ENCODE measurements at places on chromosomes 12 and 14. TPM values are rescaled to one million over a fixed set of nuclear protein-coding genes. Genes with fewer than 3 reads are reported as not detected.

Gene DLK1
- 2.8 TPM for polyA plus RNA-seq

Gene GPR84
- 0.18 TPM for polyA plus RNA-seq

Gene DRAM1
- polyA plus RNA-seq = 24.7 TPM

DNA sequence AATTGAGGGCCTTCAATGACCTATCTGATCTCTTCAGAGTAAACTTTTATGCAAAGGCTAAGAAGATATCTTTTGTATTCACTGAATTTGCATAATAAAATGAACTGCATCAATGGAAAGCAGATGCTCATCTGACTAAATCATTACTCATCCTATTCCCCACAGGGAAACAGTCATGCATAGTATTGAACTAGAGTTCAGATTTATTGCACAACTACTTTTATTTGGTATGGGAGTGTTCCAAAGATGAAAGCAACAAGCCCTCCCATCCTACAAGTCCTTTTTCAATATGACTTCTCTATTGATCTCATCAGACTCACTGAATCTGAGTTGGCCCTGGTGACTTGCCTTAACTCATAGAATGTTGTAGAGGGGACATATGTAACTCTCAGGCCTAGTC lies 159.8 kb downstream of the KITLG start:
- no peak for DNase-seq

GRCh38 chr14:91170504-91171121 lies 56.7 kb downstream of the DGLUCY start:
- peak; percentile 35 for DNase-seq

Gene HOXC6
- 5.7 TPM for polyA plus RNA-seq

Gene CFAP73
- 3.2 TPM for polyA plus RNA-seq

DNA sequence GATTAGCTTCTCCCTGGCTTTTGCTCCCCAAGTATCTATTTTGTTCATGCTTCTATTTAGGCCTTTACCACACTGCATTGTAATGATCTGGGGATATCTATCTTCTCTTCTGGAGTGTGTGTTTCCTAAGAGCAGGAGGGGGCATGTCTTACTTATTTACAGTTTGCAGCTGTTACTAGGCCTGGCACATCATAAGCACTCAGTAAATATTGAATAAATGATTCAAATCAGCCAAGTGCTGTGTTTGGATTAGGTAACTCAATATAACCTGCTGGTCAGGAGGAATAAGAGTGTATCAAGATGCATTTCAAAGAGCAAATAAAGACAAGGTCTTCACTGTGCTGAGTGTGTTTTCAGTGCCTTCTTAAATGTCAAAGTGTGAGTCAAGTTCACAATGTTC lies 186.1 kb downstream of the FOXG1 start:
- no peak for DNase-seq

Gene A2M
- 2,366 TPM for polyA plus RNA-seq

- no peak for DNase-seq
Observed at GRCh38 chr14:71589609-71590008, 342.6 kb upstream of the RGS6 start.

Gene HOXC4
- polyA plus RNA-seq = 3.1 TPM

GRCh38 chr12:78087363-78087675 lies 256.6 kb downstream of the NAV3 start:
- no peak for DNase-seq

DNA sequence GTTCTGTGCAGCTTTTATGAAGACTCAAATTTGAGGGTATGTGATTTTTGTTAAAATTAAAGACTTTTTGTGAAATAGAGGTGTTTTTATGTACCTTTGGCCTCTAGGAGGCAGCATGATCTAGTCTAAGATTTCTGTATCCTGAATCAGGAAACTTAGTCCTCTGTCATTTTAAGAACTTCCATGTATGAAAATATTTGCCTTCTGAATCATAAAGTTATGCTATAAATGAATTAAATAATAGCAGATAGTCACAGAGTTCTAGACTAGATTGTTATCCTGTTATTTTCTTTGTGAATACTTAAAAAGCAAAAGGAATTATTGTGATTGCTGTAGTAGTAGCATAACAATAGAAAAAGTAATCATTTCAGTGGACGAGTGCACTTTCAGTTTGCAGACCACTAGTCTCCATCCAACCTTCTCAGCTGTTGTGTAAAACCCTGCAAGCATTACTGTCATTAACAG lies 56.3 kb downstream of the FGD4 start:
- DNase-seq = peak; percentile 57

DNA sequence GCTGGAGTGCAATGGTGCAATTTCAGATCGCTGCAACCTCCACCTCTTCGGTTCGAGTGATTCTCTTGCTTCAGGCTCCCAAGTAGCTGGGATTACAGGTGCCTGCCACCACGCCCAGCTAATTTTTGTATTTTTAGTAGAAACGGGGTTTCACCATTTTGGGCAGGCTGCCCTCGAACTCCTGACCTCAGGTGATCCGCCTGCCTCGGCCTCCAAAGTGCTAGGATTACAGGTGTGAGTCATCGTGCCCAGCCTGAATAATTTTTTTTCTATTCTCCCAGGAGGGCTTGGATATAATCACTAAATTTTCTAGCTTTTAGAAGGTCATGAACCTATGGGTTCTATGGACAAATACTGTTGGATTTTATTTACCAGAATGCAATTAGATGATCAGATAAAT lies 44.7 kb upstream of the GNPNAT1 start:
- no peak for DNase-seq

DNA sequence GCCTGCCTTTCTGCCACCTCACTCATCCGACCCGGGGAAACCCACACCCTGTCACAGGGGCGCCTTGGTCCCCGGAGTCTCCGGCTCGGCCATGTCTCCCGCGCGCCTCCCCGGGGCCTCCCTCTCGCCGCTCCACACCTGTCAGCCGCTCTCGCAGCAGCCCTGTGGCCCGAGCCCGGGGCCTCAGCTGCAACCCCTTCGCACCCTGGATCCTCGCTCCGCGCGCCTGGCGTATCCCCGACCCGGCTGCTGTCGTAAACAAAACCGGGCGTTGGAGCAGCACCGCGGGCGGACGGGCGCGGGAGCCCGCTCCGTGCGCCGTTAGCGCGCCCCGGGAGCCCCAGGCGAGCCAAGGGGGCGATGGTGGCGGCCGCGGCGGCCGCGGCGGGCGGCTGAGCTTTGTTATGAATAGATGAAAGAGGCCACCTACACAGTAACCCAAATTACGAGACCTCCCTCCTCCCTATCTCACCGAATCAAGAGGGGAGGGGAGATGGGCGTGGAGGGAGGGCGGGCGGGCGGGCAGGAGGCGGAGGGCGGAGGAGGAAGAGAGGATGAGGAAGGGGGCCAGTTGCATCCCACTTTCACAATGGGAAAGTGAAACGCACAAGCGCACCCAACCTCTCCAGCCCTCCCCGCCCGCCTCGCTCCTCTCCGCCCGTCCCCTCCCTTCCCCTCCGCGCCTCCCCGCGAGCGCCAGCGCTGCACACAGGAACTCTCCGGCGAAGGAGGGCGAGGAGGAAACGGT lies at the start of gene PLXNC1:
PLXNC1 (plus strand) TSS at position 587 of the 748 bp plus-strand sequence. CDS start 395 bp downstream, outside the sequence.
- DNase-seq = no peak

- no peak for DNase-seq
Observed at GRCh38 chr14:60328583-60328982, 79.6 kb downstream of the PPM1A start.

DNA sequence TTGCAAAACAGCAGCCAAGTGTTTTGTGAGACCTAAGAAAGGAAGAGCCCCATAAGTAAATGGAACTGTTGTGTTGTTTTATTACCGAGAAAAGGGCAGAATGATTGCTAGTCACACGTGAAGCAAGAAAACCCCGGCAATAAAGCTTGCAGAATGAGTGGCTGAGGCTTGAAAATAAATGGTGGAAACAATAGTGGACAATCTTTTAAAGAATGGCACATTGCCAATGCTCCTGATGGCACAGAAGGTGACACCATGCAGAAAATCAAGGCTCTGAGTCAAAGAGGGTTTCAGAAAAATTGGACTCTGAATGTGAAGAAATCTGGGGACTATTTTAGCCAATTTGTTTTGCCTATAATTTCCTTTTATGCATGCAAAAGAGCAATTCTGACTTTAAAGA lies 4.0 kb upstream of the AQP2 start:
- no peak for DNase-seq

DNA sequence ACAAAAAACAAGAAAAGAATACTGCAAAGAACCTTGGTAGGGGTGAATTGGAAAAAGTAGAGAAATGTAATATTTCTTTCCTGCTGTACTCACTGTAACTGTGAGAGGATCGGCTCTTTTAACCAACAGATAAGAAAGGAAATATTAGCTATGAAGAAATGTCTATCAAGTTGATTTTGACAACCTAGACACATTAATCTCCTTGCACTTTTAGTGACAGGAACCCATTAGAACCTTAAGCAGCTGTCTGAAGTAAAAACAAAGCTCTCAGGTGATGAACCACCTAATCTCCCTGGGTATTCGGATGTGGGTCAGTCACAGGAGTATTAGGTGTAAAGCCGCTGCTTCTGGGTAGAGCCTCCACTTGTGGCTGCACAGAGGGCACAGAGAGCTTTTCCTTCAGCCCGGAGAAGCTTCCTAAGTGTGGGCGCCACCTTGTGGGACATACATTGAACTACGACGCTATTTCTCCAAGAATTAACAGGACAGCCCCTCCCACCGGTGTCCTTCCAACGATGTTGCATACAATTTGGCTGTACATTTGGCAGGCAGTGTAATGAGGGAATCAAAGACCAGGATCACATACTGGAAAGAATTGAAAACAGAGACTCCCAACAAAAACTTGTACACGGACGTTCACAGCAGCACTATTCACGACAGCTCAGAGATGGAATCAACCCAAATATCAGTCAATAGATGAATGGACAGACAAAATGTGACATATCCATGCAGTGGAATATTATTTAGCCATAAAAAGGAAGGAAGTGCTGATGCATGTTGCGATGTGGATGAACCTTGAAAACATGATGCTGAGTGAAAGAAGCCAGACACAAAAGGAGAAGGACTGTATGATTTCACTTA lies 28.9 kb upstream of the MAPKAPK5 start:
- DNase-seq = peak; percentile 74

DNA sequence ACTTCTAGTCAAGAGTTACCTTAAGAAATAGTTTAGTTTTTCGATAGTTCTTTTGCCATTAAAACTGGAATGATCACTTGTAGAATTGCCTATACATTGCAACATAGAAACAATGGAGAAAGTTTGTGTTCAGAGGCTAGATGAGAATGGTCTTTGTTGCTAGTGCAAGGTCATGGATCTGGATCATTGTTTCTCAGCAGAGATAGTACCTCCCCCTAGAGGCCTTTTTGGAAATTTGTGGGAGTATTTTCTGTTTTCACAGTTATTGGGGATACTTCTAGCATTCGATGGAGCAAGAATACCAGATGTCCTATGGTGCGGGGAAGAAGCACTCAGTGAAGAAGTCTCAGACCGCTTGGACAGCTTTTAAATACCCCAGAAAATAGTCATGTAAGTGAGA lies 138.8 kb upstream of the HMGA2 start:
- DNase-seq = no peak

DNA sequence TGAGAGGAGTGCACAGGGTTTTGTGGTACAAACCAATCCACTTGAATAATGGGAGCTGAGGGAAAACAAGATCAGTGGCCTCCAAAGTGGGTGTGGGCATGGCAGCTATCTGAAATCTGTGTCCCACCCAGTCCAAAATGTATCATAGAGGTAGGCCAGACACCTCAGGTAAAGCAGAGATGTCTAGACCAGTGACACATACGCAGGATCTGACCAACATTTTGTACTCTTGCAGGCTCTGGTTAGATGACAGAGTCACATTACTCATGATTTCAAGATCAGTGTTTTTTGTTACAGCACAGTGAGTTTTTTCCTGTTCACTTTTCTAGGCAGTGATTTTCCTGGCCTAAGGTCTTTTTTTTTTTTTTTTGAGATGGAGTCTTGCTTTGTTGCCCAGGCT lies 211.8 kb downstream of the PCNX1 start:
- no peak for DNase-seq

Gene KCNC2
- 0.31 TPM for polyA plus RNA-seq

Gene RPGRIP1
- polyA plus RNA-seq = 0.74 TPM

Gene RND1
- 2.3 TPM for polyA plus RNA-seq

DNA sequence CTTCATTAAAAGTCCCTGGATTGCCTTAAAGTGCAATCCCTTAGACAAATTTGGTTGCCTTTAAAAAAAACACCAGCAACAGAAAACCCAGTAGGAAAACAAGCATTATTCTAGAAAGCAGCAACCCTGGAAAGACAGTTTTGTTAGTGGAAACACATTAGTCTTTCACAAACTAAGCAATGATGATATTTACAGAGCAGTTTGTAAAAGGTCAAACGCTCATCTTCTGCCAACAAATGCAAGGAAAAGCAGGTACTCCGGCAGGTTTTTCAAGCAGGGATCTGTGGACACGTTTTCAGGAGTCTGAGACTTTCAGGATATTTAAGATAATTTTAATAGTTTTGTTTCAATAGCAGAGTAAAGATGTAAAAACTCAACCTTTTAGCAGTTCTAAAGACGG lies 202.2 kb downstream of the EXOC5 start:
- DNase-seq = no peak

DNA sequence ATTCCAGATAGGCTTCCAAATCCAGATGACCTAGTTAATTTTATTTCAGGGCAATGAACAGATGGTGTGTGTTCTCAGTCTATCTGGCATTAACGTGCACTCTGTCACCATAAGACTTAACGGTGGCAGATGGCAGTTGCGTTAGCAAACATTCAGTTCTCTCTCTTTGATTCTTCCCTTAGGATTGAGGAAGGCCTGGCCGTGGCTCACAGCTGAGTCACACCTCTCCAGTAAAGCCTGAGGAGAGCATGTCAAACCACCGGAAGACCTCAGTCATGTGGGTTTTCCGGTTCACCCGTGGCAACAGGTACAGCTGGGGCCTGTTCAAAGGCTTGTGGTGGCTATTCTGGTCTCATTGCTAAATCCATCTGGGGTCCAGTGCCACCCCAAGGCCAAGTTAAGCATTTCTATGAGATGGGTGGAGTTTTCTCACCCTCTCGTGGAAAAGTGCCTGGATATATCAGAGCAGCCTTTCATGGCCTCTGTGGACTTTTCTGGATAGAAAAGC lies 545.1 kb upstream of the ATP2B1 start:
- no peak for DNase-seq

- DNase-seq = no peak
Observed at GRCh38 chr14:105913861-105914260, 387.5 kb downstream of the TMEM121 start.

DNA sequence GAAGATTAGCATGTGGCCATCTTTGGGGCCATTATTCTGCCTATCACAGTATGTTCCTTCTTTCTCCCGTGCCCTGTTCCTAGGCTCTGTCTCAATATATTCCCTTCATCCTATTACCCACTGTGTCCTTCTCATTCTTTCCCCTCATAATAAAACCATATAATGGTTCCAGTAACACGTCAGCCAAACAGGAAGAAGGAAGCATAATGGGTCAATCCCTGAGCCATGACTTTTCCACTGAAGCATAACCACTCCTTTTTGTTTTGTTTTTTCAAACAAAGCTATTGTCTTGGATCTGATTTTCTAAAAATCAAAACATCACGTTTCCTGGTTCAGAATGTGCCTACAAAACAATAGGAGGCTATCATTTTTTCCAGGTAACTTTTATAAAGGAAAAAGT lies 21.3 kb upstream of the RHOJ start:
- DNase-seq = no peak

GRCh38 chr14:90556012-90556477 lies 159.2 kb downstream of the CALM1 start:
- peak; percentile 62 for DNase-seq
